ENCODE measurements at places on chromosomes 2 and 18.
A peak's percentile ranks its signal among the peaks of the same experiment; 100 is the strongest.

DNA sequence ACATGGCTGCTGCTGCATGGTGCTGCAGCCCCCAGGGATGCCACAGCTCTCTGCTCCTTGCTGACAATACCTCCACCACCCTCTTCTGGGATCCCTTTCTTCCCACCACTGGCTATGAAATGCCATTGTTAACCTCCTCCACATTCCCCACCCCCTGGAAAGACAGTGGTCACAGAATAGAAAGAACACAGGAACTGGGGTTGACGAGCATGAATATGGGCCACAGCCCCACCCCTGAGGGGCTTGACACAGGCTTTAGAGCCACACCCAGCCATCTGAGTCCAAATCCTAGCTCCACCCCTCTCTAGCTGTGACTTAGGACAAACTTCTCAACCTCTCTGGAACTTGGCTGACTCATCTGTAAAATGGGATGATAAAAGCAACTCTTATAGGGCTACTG, 47.3 kb downstream of the TMEM163 start:
- no peak for DNase-seq

- no peak for DNase-seq
These were observed 220.0 kb downstream of the FIGN start for GRCh38 chr2:163515836-163516235.

- DNase-seq: no peak
These were observed 75.4 kb upstream of the ZEB2 start for GRCh38 chr2:144595279-144595678.

DNA sequence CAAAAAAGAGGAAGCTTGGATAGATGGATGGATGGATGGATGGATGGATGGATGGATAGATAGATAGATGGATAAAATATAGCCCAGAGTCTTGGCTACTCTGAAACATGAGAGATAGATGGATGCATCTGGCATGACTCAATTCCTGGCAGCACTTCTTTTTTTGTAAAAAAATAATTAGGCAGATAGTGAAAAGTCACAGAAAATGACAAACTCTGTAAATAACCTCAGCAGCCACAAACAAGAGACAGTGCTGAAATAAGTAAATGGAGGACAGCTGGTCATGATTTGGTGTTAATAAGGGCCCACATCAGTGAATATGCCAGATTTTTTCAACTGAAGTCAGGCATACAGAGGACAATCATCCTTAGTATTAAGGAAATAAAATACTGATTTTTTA, 585.0 kb upstream of the GCFC2 start:
- DNase-seq: peak; percentile 21

DNA sequence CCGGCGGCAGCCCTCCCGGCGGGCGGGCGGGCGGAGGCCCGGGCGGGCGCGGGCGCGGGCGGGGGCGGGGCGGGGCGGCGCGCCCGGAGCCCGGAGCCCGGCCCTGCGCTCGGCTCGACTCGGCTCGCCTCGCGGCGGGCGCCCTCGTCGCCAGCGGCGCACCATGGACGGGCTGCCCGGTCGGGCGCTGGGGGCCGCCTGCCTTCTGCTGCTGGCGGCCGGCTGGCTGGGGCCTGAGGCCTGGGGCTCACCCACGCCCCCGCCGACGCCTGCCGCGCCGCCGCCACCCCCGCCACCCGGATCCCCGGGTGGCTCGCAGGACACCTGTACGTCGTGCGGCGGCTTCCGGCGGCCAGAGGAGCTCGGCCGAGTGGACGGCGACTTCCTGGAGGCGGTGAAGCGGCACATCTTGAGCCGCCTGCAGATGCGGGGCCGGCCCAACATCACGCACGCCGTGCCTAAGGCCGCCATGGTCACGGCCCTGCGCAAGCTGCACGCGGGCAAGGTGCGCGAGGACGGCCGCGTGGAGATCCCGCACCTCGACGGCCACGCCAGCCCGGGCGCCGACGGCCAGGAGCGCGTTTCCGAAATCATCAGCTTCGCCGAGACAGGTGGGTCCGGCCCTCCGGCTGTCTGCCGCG, at the start of gene INHBB:
Gene INHBB (plus strand): TSS at position 111 of the 641 bp plus-strand sequence. CDS start 53 bp downstream, at position 164.
- no peak for DNase-seq

DNA sequence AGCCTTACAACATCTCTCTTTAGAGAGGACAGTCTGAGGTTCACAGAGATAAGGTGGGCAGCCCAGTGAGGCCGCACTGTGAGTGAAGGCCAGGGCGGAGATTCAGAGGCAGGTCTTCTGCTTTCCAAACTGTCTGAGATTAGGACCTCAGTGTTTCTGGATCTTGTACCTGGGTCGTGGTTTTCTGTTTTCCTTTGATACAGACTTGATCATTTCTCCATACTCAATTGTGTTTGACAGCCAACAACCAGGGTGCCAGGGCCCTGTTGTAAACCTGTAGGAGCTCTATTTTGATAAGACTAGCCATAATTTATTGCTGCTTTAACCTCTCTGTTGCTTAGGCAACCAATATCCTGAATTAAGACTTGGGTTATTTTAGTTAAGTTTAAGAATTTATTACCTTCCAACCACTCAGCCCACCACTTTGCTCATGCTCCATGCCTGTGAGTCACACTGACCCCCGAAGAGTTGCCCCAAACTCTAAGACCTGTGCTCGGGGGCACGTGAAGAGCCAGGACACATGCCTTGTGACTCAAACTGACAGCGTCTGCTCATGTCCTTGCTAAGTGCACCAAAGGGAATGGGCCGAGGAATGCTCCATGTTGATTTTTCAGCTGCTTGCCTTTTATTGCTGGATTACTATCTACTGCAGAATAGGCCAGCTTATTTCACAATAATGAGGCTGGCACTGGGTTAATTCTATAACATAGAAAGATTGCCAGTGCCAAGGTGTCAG, 248.6 kb downstream of the BCL2 start:
- DNase-seq: no peak

DNA sequence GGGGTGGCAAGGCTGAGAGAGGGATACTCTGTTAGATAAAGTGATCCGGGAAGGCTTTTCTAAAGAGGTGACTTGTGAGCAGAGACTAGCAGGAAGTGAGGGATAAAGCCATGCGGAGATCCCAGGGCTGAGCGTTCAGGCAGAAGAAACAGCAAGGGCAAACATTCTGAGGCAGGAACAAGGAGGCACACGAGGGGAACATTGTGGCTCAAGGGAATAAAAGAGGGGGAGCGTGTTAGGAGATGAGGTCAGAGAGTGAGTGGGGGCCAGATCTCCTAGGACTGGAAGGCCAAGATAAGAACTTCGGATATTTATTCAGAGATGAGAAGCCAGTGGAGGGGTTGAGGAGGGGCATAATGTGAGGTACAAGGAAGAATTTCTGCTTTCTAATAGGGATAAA, 67.1 kb downstream of the ACTR2 start:
- no peak for DNase-seq

DNA sequence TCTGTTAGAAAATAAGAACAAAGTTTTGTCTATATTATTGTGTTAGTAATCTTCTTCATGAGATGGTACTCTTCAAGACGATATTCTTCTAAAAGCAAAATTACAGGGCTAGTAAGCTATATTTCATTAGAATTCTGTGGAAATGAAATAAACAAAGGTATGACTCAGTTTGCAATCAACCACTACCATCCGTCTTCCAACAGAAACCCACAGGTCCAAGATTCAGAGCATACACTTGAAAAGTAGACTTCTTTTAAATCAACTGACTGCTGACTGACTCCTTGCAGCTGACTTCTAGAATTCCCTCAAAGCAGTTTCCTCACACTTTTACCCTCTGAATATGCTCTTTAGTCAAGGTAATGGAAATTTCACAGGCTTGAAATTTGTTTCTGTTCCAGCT, 193.7 kb downstream of the GCA start:
- no peak for DNase-seq

DNA sequence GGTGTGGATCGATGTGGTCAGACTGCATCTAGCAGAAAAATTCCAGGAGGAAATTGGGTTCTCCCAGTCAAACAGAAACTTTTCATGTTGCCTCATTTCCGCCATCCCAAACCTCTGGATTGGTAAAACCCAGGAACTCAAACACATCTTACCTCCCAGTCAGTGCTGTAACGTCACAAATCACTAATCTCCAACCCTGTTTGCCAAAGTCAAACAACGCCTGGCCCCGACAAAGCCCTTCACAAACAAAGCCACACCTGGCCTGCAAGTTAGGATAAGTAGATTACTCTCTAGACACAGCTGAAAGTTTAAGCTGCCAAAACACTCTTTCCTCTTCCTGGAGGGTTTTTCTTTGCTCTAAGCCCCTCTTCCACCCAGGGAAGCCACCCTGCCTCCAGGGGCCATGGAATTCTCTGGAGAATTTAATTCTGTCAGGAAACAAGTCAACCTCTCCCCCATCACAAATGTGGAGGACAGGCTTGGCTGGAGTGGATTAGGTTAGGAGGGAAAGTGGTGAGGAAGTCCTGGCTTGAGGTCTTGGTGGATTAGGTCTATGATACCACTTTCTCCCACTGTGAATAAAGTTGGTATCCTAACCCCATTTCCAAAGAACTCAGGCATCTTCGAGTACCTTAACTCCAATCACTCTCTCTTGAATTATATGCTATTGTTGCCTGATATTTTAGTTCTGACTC, 86.7 kb downstream of the LYPD6B start:
- no peak for DNase-seq

- DNase-seq: no peak
These were observed 92.8 kb upstream of the MSH2 start for GRCh38 chr2:47309952-47310800.

- no peak for DNase-seq
These were observed 10.5 kb downstream of the ONECUT2 start for GRCh38 chr18:57445488-57446319.

DNA sequence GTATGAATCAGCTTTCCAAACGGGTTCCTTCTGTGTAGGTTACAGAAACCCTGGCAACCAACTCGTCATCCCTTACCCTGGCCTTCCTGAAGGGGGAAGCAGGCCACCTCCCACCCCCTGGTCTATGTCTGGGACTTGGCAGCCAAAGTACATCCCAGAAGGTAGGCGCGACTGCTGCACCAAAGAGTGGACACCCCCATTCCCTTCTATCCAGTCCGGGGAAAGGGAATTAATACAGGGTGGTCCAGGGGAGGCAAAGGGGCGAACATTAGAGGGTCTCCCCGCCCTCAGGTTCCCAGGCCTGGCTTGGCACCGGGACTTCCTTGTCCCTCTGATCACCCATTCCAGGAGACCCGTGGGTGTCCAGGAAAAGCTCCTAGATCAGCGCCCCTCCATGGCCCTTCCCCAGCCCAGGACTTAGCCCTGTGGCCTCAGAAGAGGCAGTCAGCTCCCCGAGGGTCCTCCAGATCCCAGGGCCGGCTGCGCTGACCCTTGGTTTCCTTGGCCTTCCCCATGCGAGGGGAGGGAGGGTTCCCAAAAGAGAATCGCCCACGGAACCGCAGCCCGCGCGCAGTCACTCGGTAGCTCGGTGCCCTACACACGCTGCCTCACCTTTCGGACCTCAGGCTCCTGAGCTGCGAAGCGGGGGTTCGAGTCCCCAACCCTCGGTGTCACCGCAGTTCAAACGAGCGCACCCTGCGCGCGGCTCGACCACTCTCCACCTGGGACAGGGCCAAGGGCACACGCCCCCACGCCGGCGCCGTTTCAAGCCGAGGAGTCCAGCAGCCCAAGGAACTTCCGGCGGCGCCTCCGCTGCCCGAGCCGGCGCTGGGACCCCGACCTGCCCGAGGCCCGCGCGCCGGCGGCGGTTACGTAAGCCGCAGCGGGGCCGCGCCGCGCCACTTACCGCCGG, at the start of gene PER2:
Gene PER2 (minus strand): TSS at position 874 of the 913 bp plus-strand sequence. CDS start 10,674 bp downstream, outside the sequence.
- DNase-seq: peak; percentile 34

DNA sequence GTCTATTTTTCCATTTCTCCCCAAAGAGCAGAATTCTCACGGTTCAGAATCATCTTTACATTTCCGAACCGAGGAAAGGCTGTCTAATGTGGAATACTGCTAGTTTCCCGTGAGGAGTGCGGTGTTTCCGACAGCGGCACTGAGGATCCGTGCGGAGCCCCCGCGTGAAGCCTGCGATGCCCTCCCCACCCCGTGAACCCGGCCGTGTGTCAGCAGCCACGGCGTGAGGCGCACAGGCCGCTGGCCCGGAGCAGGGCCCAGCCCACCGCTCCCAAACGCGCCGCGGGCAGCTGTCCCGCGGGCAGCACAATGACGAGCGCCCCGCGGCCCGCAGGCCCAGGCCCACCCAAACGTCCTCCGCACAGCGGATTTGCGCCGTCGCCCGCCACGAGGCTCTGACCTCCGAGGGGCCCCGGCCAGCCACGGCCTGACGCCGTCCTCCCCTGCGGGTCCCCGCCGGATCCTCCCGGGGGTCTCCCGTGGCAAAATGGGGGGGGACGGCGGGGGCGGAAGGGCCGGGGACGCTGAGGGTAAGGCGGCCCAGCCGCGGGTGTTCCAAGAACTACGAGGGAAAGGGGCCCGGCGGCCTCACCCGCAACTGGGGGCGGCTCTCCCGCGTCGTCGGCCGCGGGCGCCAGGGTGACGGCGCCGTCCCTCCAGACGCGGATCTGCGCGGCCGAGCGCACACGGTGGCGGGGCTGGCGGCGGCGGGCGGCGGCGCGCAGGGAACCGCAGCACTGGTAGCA, 796 bp downstream of the SPIRE1 start:
- DNase-seq: no peak

- DNase-seq: no peak
These were observed 193.0 kb upstream of the RGPD4 start for GRCh38 chr2:107633580-107634147.

GRCh38 chr2:187310701-187311100, 137.4 kb downstream of the CALCRL start:
- DNase-seq: no peak

DNA sequence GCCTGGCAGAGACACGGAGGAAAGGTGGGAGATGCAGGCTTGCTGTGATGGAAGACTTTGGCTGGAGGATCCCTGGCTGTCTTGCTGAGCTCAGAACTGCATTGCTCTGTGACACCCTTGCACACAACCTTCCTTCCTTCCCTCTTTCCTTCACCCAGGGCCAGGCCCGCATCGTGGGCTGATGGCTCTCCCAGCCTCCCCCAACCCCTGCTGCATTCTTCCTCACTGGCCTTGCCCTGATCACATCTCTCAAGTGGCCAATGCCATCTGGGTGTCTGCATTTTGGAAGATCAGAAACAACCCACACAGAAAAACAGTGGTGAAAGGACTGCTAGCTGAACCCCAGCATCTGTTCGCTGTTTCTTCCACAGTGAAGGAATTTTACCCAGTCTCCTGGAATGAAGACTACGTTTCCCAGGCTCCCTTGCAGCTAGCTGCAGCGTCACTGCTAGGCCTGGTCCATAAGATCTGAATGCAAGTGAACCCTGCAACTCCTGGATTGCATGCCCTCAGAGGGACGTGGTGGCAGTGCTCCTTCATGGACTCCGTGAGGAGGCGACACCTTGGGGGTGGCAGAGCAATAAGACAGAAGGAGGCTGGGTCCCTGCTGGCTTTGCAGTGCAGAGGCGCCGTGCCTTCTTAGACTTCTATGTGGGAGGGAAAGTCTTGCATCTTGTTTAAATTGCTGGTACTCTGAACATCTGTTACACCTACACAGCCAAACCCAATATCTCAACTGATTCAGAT, 78.9 kb upstream of the YWHAQ start:
- no peak for DNase-seq

DNA sequence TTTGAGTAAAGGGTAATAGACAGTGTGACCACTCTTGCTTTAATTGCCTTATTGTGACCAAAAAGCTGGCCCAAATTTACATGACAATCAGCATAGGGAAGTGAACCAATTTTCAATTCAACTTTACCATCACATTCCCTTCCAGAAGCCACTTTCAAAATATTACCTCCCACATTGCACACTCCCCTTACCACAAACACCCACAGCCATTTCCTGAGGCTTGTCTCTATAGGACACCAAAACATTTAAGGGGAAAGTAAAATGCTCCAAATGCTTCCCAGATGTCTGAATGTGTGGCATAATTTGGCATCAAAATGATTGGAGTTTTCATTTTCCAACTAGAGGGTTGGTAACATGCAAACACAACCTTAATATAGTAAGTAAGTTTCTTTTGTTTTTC, 616.1 kb downstream of the SLC4A3 start:
- DNase-seq: no peak

GRCh38 chr2:55827855-55828254, 95.7 kb downstream of the EFEMP1 start:
- DNase-seq: no peak
